Heart right ventricle (tissue), 16 donors: ENCODE measurements at places on chromosomes 11 and 22. TPM values are rescaled to one million over a fixed set of nuclear protein-coding genes. Genes with fewer than 3 reads are reported as not detected.

The RTN4R gene
- total RNA-seq = 1.4 TPM

- DNase-seq = no peak
These were observed 21.0 kb downstream of the TNRC6B start for GRCh38 chr22:40198733-40199132.

DNA sequence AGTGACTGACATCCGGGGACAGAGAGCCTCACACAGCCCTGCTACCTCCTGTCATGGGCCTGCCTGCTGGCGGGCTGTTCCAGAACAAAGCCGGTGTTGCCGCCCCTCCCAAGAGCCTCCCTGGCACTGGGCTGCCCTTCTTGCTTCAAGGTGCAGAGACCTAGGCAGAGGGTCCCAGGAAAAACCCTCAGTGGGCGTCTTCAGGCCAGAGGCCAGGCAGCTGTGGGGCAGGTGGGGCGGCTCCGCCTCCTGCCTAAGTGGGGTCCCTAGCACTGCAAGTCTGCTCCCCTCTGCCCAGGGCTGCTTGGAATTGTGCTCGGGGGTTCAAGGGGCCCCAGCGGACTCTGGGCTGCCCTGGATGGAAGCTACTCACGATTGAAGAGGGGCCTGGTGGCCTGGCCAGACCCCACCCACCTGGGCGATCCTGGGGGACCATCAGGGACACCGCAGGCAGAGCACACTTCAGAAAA is 20.4 kb upstream of the GNB1L start:
- DNase-seq = no peak

DNA sequence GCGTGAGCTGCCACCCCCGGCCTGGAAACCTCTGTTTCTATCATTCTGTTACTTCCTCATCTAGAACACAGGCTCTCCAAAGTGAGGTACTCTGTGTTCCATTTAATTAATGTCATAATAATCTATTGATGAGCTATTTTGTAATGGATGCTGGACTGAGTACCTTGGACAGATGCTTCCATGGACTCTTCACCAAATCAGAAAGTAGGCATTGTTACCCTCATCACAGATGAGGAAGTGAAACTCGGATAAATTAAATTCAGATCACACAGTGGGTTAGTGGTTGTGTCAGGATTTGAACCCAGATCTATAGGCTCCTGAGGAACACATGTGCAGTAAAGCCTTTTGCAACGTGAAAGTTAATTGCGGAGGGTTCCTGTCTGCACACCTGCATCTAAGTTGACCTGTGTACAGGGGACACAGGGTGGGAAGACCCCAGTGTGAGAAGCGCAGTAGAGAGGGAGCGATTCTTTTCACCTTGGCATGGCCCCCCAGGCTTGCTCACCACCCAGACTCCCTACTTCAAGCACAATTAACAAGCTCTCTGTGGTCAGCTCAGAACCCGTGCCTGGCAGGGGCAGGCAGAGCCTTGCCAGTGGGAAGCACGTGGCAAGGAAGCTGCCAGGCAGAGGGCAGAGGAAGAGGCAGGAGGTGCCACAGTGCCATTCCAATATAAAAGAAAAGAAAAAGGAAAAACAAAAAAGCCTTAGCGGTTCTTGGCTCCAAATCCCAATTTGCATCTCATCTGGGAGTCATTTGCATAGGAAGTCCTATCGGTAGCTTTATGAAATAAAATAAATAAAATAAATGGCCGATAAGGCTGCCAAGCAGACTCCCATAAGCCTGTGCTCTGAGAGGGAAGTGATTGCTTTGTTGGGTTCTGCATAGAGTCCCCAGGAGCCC is 239.3 kb downstream of the GRIK4 start:
- DNase-seq = no peak

- no peak for DNase-seq
These were observed 760 bp upstream of the CELSR1 start for GRCh38 chr22:46537946-46538813.

DNA sequence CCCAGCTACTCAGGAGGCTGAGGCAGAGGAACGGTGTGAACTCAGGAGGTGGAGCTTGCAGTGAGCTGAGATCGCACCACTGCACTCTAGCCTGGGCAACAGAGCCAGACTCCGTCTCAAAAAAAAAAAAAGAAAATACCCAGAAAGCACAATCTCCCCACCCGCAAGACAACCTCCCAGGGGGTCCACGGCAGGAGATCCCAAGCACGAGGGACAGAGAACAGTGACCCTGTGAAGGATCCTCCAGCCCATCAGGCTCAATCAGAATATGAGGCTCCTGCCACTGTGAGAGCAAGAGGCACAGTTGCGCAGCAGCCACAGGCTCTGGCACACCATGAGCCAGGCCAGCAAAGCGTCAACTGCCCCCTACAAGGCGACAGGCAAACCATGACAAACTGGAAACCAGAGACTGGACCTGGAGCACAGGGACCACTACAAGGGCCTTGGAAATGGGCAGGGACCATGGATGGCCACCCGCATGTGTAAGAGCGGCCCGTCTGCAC is 164.8 kb upstream of the GRK3 start:
- DNase-seq = no peak
